Amygdala (tissue), 56 donors: ENCODE measurements at places on chromosomes 16 and 17.

DNA sequence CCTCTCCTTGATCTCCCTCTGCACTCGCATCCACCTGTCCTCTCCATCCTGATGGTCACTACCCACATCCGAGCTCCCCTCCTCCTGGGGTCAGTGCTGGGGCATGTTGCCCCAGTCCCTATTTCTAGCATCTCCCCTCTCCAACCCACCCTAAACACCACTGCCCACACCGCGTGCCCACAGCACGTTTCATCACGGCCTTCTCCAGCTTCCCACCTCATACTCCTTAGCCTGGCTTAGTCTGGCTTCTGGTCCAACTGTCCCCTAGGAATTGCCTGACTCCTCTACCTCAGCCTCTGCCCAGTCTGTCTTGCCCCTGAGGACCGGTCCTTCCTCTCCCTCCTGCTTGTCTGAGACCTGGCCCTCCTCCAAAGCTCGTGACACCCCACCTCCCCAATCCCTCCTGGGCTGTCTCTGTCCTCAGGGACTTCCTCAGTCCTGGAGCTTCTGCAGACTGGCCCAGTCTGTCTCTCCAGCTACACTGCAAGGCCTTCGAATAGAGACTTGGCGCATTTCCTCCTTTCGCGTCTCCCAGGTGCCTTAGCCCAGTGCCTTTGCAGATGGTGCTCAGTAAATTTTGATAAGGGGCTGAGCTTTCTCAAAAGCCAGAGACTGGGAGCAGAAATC is 4.9 kb downstream of the ALOX15 start:
- DNase-seq, result no peak

GRCh38 chr17:20063665-20064648 is 54.8 kb downstream of the SPECC1 start:
- DNase-seq, result no peak

- DNase-seq, result no peak
These were observed 58.9 kb downstream of the CDH11 start for GRCh38 chr16:65062736-65063583.

DNA sequence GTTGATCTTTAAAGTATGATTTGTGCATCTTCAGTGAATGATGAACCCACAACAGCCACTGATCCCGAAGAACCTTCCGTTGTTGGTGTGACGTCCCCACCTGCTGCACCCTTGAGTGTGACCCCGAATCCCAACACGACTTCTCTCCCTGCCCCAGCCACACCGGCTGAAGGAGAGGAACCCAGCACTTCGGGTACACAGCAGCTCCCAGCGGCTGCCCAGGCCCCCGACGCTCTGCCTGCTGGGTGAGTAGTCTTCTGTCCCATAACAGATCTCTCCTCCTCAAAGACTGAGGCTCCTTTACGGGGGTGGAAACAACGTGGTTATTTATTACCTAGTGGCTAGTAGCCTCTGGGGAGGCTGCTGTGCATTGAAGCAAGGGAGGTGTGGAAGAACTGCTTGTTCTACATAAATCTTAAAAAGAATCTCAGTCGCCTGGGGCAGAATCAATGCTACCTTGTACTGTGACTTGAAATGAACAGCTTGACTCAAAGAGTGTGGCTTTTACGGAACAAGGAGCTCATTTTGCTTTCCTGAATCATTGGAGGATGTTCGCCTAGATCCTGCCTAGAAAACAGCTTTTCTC is 63.0 kb upstream of the CLEC18A start:
- peak; percentile 20 for DNase-seq

- DNase-seq, result no peak
These were observed 36.2 kb downstream of the RGS9 start for GRCh38 chr17:65173284-65173793.

DNA sequence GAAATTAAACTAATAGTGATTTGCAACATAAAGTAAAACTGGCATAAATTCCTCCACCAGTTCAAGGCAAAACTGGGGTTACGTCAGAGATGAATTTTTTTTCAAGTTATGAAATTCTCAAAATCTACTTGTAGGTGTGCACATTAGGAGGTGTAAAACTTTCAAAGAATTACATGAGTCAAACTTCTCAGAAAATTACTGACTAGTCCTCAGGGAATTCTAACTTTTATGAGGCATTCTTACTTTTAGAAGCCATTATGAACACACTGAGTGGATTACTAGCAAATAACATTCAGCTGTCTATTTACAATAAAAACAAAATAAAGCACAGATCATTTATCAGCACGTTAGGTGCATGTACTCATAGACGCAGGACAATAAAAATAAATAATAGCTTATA is 348.7 kb downstream of the CDH11 start:
- no peak for DNase-seq

- DNase-seq, result no peak
These were observed 1.4 kb upstream of the PITPNC1 start for GRCh38 chr17:67375716-67376115.

- no peak for DNase-seq
These were observed 42.8 kb upstream of the GSE1 start for GRCh38 chr16:85570213-85570734.

DNA sequence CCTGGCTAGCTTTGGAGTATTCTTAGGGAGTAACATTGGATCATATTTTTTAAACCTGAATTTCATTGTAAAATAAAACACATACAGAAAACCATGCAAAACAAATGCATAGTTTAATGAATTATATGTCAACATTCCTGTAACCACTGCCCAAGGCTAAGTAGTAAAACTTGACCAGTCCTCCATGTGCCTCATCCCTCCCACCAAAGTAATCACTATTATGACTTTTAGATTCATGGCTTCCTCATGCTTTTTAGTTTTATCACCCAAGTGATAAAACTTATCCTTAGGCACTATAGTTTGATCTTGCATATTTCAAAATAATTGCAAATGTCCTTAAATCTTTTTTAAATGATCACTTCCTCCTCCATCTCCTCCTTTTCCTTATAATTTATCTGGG is 20.4 kb downstream of the PRKCA start:
- no peak for DNase-seq

DNA sequence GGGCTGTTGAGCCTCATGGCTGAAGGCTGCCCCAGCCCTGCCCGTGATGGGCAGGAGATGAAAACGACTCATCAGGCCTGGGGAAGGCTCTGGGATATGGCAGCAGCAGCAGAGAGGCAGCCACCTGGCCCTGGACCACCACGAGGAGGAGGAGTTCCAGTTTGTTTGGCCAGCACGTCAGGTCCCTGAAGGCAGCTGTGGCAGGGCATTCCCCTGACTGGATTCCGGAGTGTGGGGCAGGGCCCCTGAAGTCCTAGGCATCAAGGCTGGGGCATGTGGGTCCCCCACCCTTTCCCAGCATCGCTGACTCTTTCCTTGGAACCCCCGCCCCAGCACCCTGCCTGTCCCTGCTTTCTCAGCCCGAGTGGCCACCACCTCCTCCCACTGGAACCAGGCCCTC is 197.4 kb downstream of the ZNF423 start:
- DNase-seq, result no peak

- no peak for DNase-seq
These were observed 16.2 kb upstream of the CD300A start for GRCh38 chr17:74450231-74450630.

GRCh38 chr16:69834807-69835466 is 72.8 kb downstream of the WWP2 start:
- no peak for DNase-seq

DNA sequence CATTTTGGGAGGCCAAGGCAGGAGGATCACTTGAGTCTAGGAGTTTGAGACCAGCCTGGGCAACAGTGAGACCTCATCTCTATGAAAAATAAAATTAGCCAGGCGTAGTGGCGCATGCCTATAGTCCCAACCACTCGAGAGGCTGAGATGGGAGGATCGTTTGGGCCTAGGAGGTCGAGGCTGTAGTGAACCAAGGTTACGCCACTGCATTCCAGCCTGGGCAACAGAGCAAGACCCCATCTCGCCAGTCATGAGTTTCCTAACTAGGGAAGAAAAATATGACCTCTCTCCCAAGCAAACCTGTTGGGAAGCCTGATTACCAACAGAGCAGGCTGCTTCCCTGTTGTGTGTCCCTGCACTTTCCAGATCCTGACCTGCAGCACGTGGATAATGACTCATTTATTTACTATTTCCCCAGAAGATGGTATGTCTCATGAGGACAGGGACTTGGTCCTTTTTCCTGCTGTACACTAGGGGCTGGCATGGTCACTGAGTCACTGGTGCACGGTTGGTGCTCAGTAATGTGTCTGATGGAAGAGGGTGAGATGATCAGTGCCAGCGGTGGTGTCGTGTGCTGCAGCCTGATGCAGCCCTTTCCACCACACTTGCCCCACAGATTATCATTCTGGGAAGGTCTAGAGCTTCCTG is 30.8 kb downstream of the NMT1 start:
- no peak for DNase-seq

- no peak for DNase-seq
These were observed 13.7 kb upstream of the CNGB1 start for GRCh38 chr16:57984443-57985203.

GRCh38 chr17:64150237-64151015 is 20.5 kb upstream of the ERN1 start:
- DNase-seq, result no peak

GRCh38 chr17:320809-321385 is 31.7 kb downstream of the RPH3AL start:
- no peak for DNase-seq

GRCh38 chr17:27531469-27531961 is 75.3 kb downstream of the KSR1 start:
- DNase-seq, result no peak

DNA sequence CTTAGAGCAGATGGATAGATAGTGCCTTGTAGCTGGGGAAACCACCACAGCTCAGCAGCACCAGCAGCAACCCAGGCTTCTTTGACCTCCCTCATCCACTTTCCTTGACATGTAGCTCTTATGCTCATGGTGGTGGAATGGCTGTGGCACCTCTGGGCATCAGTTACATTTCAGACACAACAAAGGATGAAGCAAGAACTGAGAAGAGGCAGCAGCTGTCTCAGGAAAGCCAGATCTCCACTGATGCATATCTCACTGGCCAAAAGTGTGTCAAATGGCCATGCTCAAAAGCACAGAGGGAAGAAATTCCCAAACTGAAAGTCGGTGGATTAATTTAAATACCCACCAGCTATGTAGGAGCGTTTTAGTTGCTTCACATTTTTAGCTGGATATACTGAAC is 671.4 kb upstream of the SALL1 start:
- no peak for DNase-seq

GRCh38 chr16:68093816-68094613 is 8.8 kb downstream of the NFATC3 start:
- no peak for DNase-seq

- no peak for DNase-seq
These were observed 277.2 kb downstream of the CPPED1 start for GRCh38 chr16:12526515-12526914.

DNA sequence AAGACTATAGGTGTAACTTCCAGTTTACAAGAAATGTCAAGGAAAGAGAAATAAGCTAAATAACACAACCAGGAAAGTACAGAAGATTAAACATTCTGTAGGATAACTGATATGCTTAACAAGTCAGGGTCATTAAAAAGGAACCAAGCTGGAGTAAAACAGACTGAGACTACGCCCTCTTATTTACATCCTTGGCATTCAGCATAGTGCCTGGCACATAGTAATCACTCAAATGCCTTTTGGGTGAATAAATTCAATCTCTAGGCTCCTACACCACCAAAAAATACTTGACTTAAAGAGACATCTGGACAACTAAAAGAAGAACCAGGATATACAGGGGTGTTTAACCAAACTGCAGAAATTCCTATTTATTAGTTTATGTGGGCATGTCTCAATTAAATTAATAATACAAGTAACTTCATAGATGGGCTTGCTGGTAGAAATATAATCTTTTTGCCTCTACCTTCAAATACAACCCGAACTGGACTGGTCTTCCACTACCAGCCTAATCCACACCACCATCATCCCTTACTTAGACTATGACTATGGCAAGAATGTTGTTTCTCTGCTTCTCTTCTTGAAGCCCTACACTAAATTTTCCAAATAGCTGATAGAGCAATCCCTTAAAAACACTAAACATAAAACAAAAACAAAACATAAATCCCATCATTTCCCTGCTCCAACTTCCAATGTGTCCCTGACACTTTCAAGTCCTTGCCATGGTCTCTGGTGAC is 47.7 kb upstream of the ULK2 start:
- no peak for DNase-seq

DNA sequence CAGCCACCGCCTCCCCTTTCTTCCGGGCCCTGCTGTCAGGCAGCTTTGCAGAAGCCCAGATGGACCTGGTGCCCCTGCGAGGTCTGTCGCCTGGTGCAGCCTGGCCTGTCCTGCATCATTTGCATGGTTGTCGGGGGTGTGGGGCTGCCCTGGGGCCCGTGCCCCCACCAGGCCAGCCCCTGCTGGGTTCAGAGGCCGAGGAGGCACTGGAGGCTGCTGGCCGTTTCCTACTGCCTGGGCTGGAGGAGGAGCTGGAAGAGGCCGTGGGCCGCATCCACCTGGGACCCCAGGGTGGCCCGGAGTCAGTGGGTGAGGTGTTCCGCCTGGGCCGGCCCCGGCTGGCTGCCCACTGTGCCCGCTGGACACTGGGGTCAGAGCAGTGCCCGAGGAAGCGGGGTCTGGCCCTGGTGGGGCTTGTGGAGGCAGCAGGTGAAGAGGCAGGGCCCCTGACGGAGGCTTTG is 5.5 kb upstream of the TGFB1I1 start:
- DNase-seq, result no peak
